ENCODE measurements at places on chromosomes 6 and 20. TPM values are rescaled to one million over a fixed set of nuclear protein-coding genes. Genes with fewer than 3 reads are reported as not detected.

GLP1R gene
- not detected for polyA plus RNA-seq

GRCh38 chr20:39823224-39823623 is 861.1 kb downstream of the DHX35 start:
- H3K27me3 ChIP-seq = peaks cover 13% of the 10 kb centered on the region
- peaks cover 2% of the 10 kb centered on the region for H3K4me1 ChIP-seq
- no peak overlapping the region for H3K4me3 ChIP-seq
- peak; percentile 58 for DNase-seq

DNA sequence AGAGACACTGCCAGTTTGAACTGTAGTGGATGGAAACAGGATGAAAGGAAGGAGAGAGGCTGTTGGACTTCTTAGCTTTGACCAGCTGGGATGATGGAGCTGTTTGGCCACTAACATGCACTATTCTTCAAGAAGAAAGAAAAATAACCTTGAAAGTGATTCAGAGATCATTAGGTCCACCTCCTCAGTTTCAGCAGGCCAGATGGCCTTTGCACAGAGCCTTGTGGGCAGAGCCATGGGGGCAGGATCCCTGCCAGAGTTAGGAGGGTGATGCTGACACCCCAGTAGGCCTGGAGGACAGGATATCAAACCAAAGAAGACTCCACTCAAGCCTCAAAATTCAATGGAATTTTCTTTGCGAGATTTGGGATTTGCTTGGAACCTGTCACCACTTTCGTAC is 74.5 kb upstream of the TMEM181 start:
- H3K27ac ChIP-seq = no peak overlapping the region
- peaks cover 10% of the 10 kb centered on the region for H3K36me3 ChIP-seq
- peak; percentile 22 for DNase-seq
- H3K4me1 ChIP-seq = peaks cover 21% of the 10 kb centered on the region
- no peak overlapping the region for H3K4me3 ChIP-seq

BFSP1 gene
- polyA plus RNA-seq = 1.1 TPM

CD93 gene
- polyA plus RNA-seq = 0.02 TPM

DNA sequence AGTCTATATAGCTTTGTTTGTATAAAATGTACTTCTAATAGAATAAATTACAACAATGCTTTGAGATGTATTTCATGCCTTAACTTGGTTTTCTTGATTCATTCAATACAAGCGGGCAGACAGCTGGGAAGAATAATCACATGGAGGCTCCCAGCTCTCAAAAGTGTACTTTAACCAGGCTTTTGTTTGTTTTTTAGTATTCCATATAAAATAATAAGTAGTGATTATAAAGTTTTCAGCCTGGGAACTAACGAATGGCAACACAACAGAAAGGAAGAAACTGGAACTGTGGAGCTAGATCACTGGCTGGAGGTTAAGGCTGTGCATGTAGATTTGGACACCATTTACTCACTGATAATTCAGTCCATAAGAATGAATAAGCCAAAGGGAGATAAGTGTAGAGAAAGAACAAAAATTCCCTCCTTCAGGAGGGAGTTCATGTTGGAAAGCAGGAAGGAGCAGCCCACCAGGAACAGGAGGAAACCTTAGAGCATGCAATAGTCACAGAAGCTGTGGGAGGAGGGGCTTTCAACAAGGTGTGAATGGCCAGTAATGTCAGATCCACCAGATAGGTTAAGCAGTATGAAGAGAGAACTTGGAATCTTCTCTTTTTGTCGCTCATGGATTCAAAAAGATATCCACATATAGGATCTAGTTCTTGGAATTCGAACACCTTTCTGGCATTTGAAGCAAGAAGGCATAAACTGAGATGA is 41.2 kb upstream of the SLC35D3 start:
- no peak overlapping the region for H3K4me3 ChIP-seq
- no peaks in the 10 kb centered on the region for H3K36me3 ChIP-seq
- H3K4me1 ChIP-seq = peaks cover 3% of the 10 kb centered on the region
- H3K27me3 ChIP-seq = no peaks in the 10 kb centered on the region

TUBB2B gene
- 19.0 TPM for polyA plus RNA-seq

DNA sequence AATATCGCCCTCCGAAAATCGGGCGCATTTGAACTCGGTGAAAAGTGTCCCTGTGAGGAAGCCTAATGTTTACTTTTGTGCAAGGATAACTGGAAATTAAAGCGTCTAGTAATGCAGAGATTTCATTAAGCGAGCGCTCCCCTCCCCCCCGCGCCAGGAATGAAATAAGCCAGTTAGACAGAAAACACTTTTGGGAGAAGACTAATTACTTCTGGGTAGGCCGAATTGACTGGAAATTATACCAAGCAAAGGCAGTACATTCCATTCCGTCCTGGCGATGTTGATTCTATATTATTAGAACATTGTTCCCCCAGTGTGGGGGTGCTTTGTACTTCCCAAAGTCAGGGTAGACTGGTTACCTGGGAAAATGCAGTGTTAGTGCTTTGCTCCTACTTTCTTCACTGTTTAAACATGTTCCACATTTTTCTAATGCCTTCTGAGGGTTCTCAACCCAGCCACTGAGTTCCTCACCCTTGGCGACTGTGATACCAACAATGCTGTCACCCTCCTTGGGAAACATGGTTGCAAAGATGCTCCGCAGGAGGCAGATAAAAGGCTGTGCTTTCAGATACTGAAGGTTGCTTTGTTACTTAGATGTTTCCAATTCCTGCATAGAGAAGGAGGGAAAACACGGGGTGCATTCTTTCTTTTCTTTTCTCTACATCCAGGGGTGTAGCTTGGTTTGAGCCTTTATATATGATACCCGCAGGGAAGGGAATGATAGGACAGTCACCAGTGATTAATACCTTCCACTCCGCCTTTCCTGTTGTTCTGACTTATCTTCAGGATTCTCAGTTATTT is 2.6 kb downstream of the GJA1 start:
- peak overlapping the region; percentile 89 for H3K4me3 ChIP-seq
- H3K27ac ChIP-seq = peak overlapping the region; percentile 96
- DNase-seq = peak; percentile 52
- H3K4me1 ChIP-seq = peaks cover 15% of the 10 kb centered on the region

- H3K27ac ChIP-seq = no peak overlapping the region
- DNase-seq = no peak
- H3K36me3 ChIP-seq = no peaks in the 10 kb centered on the region
Measured at GRCh38 chr6:161829291-161829729, 555.4 kb upstream of the AGPAT4 start.

DNA sequence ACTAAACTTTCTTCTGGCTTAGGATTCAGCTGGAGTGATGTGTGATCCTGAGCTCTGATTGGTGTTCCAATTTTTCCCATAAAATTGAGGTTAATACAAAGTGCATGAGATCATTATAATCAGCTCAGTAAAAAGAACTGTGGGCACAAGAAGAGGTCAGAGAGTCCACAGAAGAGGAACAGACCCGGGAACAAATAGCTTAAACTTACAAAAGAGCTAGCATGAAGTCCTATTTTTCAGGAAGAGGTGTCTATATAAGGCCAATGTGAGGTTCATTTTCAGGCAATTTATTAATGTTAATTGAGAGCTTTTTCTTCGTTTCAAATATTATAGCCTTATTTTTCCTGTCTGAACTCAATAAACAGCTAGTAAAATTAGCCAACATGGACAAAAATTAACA is 26.9 kb upstream of the STX11 start:
- H3K27ac ChIP-seq = no peak overlapping the region
- H3K4me3 ChIP-seq = no peak overlapping the region
- DNase-seq = no peak
- no peaks in the 10 kb centered on the region for H3K4me1 ChIP-seq
- peaks cover 3% of the 10 kb centered on the region for H3K27me3 ChIP-seq

WFDC2 gene
- polyA plus RNA-seq = not detected

GRCh38 chr20:6811262-6812035 is 44.0 kb downstream of the BMP2 start:
- no peaks in the 10 kb centered on the region for H3K4me1 ChIP-seq
- H3K27me3 ChIP-seq = no peaks in the 10 kb centered on the region
- no peak overlapping the region for H3K27ac ChIP-seq
- no peak for DNase-seq

DNA sequence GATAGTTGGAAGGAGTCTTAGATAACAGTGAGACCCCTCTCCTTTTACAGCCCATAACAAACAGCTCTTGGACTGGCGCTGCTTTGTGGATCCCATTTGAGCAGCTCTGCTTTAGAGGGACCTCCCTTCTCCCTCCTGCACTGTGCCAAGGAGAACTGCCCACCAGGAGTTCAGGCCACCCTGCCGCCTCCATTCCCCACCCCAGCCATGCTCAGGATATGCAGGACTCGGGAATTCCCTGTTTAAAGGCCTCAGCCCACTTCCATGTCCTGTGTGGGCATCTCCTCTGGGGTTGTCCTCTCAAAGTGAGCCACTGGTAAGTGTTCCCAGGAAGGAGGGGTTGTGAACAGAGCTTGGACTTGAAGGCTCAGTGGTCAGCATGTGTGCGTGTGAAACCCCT is 312.6 kb upstream of the RNF24 start:
- H3K4me1 ChIP-seq = peaks cover 2% of the 10 kb centered on the region
- H3K4me3 ChIP-seq = no peak overlapping the region
- H3K27me3 ChIP-seq = peaks cover 27% of the 10 kb centered on the region
- no peaks in the 10 kb centered on the region for H3K36me3 ChIP-seq

- H3K4me3 ChIP-seq = no peak overlapping the region
- H3K4me1 ChIP-seq = no peaks in the 10 kb centered on the region
- no peaks in the 10 kb centered on the region for H3K36me3 ChIP-seq
- H3K27ac ChIP-seq = no peak overlapping the region
- no peaks in the 10 kb centered on the region for H3K27me3 ChIP-seq
Measured at GRCh38 chr20:48695738-48696137, 132.1 kb downstream of the PREX1 start.

GRCh38 chr20:54643761-54644160 is 168.4 kb downstream of the DOK5 start:
- H3K27me3 ChIP-seq = no peaks in the 10 kb centered on the region
- no peaks in the 10 kb centered on the region for H3K4me1 ChIP-seq
- H3K4me3 ChIP-seq = no peak overlapping the region
- DNase-seq = peak; percentile 73
- no peaks in the 10 kb centered on the region for H3K36me3 ChIP-seq
- H3K27ac ChIP-seq = no peak overlapping the region

DNA sequence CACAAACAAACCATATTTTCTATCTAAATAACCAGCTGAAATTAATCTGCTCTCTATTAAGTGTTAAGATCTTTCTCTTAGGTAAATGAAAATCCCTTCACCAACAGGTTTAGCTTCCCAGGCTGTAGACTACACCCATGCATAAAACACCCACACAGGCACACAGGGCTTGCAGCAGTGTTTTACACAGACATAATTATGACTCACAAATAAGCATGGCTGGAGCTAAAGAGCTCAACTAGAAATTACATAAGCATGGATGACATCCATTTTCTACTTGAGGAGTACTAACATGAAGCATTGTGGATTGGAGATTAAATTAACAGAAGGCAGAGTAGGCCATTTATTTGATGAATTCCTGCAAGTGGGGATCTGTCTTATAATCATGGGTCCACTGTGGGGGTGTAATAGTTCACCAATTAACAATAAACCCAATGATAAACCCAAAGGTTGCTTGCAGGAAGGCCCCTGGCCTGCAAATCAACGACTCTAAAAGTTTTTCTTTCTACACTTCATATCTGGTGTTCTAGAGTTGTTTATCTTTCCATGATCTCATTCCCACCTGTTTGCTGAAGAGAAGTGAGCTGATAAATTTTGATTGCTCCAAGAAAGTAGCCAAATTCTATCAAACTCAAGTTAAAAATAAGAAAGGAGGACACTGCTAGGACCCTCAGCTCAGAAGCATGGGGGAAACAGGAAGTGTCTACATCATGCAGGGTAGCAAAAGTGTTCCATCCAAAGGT is 33.8 kb upstream of the E2F3 start:
- H3K27ac ChIP-seq = no peak overlapping the region
- peak; percentile 42 for DNase-seq
- no peaks in the 10 kb centered on the region for H3K36me3 ChIP-seq
- peaks cover 4% of the 10 kb centered on the region for H3K4me1 ChIP-seq
- no peaks in the 10 kb centered on the region for H3K27me3 ChIP-seq

OPRM1 gene
- polyA plus RNA-seq = not detected

- no peaks in the 10 kb centered on the region for H3K36me3 ChIP-seq
- H3K27me3 ChIP-seq = no peaks in the 10 kb centered on the region
- H3K4me1 ChIP-seq = no peaks in the 10 kb centered on the region
- H3K27ac ChIP-seq = no peak overlapping the region
- DNase-seq = no peak
Measured at GRCh38 chr6:7701212-7701834, 24.6 kb upstream of the BMP6 start.

XRN2 gene
- 58.1 TPM for polyA plus RNA-seq

- no peak overlapping the region for H3K4me3 ChIP-seq
- H3K27me3 ChIP-seq = no peaks in the 10 kb centered on the region
- H3K27ac ChIP-seq = no peak overlapping the region
- DNase-seq = no peak
Measured at GRCh38 chr20:48056218-48056617, 270.9 kb upstream of the SULF2 start.

PGBD1 gene
- 3.9 TPM for polyA plus RNA-seq

SLC35D3 gene
- polyA plus RNA-seq = not detected

ULBP1 gene
- polyA plus RNA-seq = 0.69 TPM

- DNase-seq = no peak
- no peaks in the 10 kb centered on the region for H3K36me3 ChIP-seq
- H3K27ac ChIP-seq = no peak overlapping the region
Measured at GRCh38 chr20:46569961-46570360, 19.5 kb upstream of the OCSTAMP start.

PACSIN1 gene
- 0.03 TPM for polyA plus RNA-seq

- H3K4me1 ChIP-seq = peaks cover 6% of the 10 kb centered on the region
- H3K4me3 ChIP-seq = no peak overlapping the region
- no peak overlapping the region for H3K27ac ChIP-seq
- DNase-seq = peak; percentile 95
- no peaks in the 10 kb centered on the region for H3K27me3 ChIP-seq
Measured at GRCh38 chr20:11261533-11262000, 587.8 kb upstream of the JAG1 start.

DEFB124 gene
- not detected for polyA plus RNA-seq

DNA sequence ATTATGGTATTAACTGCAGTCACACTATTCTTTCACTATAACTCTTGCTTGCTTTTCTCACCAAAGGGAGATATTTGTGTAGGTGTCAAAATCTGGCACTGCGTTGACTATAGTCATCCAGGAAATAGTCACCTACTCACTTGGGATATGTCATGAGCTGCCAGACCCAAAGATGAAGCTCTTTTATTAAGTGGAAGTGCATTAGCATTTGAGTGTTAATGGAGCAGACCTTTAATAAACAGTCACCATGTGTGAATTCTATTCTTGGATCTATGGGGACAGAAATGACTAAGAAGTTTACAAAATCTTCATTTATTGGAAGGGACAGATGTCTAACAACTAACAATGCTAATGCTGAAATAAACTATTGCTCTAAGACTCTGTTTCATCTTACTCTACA is 130.1 kb upstream of the NEDD9 start:
- H3K36me3 ChIP-seq = no peaks in the 10 kb centered on the region
- H3K4me1 ChIP-seq = 0 out of 2 replicates have a peak, but pooled peaks cover 1% of the 10 kb centered on the region
- no peak overlapping the region for H3K4me3 ChIP-seq
- H3K27ac ChIP-seq = no peak overlapping the region
- DNase-seq = no peak
- no peaks in the 10 kb centered on the region for H3K27me3 ChIP-seq

GRCh38 chr6:127897484-127897883 is 3.4 kb downstream of the THEMIS start:
- no peaks in the 10 kb centered on the region for H3K36me3 ChIP-seq
- H3K4me3 ChIP-seq = no peak overlapping the region
- no peaks in the 10 kb centered on the region for H3K27me3 ChIP-seq
- H3K4me1 ChIP-seq = no peaks in the 10 kb centered on the region

SALL4 gene
- 0.03 TPM for polyA plus RNA-seq

GUCA1A gene
- polyA plus RNA-seq = 0.34 TPM

OR12D3 gene
- polyA plus RNA-seq = not detected
